PC-3 (cell line): ENCODE measurements at places on chromosomes 12 and 14. TPM values are rescaled to one million over a fixed set of nuclear protein-coding genes. Genes with fewer than 3 reads are reported as not detected.

- no peak overlapping the region for H3K27ac ChIP-seq
- peaks cover 3% of the 10 kb centered on the region for H3K4me1 ChIP-seq
- no peaks in the 10 kb centered on the region for H3K36me3 ChIP-seq
- no peaks in the 10 kb centered on the region for H3K27me3 ChIP-seq
These were observed 300.1 kb downstream of the AKAP6 start for GRCh38 chr14:32629236-32629635.

Gene POP5
- 83.8 and 89.8 TPM in 2 replicates for total RNA-seq

DNA sequence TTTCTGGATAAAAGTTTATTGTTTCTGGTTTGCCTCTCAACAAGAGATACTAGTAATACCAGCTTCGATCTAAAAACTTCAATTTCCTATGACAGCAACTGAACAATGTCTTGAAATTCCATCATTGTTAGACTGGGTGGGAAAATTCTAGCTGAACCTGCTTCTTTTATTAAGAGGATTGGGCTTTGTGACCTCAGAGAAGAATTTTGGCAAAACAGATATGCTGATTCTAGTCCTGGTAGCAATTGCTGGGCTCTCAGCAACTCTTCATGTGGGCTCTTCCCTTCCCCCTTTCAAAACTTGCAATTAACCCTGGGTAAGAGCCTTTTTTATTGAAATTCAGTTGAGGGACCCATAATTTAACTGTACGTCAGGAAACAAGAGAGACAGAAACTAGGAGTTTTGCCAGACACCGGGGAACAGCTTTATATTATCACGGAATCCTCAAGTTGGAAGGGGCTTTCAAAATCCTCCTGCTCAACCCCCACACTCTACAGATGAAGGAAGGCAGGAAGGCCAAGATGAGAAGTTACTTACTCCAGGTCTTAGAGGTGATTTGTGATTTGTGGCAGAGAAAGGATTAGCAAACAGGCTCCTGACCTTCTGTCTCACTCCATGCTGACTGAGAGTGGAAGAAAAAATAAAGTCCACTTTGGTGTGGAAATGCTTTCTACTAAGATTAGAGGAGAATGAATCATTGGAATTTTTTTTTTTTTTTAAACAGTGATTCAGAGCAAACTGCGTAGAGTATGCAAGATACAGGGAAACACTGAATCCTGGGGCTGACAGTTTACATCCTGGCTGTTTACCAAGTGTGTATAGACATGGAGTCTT is 239.0 kb upstream of the ATP2B1 start:
- peak overlapping the region; percentile 49 for H3K4me3 ChIP-seq
- DNase-seq, result peak; percentile 95
- H3K27me3 ChIP-seq, result no peaks in the 10 kb centered on the region
- peaks cover 57% of the 10 kb centered on the region for H3K4me1 ChIP-seq
- H3K36me3 ChIP-seq, result no peaks in the 10 kb centered on the region

Gene PLXNC1
- total RNA-seq, result 0.15 TPM in 1 of 2 replicates, not detected in the other

Gene DPPA3
- not detected in 2 replicates for total RNA-seq

GRCh38 chr14:95146079-95146771 is 11.1 kb downstream of the DICER1 start:
- peaks cover 11% of the 10 kb centered on the region; the same call in 1 of the 2 replicates for H3K36me3 ChIP-seq
- peaks cover 18% of the 10 kb centered on the region for H3K4me1 ChIP-seq
- H3K27ac ChIP-seq, result no peak overlapping the region
- no peak overlapping the region for H3K4me3 ChIP-seq

Gene ITPR2
- total RNA-seq, result 4.0 and 10.2 TPM in 2 replicates

GRCh38 chr12:2682296-2683251 is 112.2 kb upstream of the FKBP4 start:
- no peak overlapping the region for H3K27ac ChIP-seq
- H3K4me1 ChIP-seq, result no peaks in the 10 kb centered on the region
- peaks cover 30% of the 10 kb centered on the region for H3K27me3 ChIP-seq
- peak; percentile 38 for DNase-seq

Gene CDCA3
- total RNA-seq, result 52.1 and 92.0 TPM in 2 replicates
